NK-92 treated with Interleukin-12 subunit alpha and Interleukin-12 subunit beta, amount 100 ng/mL, for 24 hours (cell line): ENCODE measurements at places on chromosomes 12 and 14.

DNA sequence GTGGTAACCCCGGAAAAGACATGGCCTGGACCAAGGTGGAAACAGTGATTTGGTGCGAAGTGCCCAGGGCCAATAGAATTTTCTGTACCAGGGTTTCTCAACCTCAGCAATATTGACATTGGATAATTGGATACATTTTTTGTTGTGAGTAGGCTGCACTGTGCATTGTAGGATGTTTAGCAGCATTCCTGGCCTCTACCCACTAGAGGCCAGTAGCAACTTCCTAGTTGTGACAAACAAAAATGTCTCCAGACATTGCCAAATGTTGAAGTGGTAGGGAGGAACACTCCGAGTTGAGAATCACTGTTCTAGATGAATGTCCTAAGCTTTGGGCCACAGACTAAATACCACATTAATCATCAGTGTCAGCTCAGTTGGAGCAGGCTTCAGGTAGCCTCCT is 6.2 kb upstream of the CGRRF1 start:
- no peak for DNase-seq

GRCh38 chr12:92065639-92066038 is 80.0 kb downstream of the BTG1 start:
- DNase-seq: no peak

GRCh38 chr14:101288436-101289229 is 272.7 kb upstream of the DIO3 start:
- DNase-seq: no peak

- DNase-seq: no peak
Observed at GRCh38 chr12:2363836-2364609, 311.2 kb downstream of the CACNA1C start.

GRCh38 chr12:54384591-54385041 is at the start of gene ZNF385A:
TSS of gene ZNF385A (minus strand) at chr12:54384733. CDS start at chr12:54384514, 219 bp downstream.
- no peak for DNase-seq

DNA sequence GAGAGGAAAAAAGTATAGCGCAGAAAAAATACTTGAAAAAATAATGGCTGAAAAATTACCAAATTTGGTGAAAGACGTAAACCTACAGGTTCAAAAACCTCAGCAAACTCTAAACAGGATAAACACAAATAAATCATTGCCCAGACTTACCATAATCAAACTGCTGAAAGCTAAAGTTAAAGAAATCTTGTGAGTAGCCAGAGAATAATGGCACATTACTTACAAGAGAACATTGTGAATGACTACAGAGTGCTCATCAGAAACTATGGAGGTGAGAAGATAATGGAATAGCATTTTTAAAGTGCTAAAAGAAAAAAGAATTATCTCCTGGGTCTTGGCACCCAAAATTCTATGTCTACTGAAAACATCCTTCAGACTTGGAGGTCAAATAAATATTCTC is 36.0 kb downstream of the ATF1 start:
- no peak for DNase-seq

- no peak for DNase-seq
Observed at GRCh38 chr12:78086553-78087362, 256.1 kb downstream of the NAV3 start.

- DNase-seq: no peak
Observed at GRCh38 chr12:83629931-83630330, 943.2 kb downstream of the TMTC2 start.

DNA sequence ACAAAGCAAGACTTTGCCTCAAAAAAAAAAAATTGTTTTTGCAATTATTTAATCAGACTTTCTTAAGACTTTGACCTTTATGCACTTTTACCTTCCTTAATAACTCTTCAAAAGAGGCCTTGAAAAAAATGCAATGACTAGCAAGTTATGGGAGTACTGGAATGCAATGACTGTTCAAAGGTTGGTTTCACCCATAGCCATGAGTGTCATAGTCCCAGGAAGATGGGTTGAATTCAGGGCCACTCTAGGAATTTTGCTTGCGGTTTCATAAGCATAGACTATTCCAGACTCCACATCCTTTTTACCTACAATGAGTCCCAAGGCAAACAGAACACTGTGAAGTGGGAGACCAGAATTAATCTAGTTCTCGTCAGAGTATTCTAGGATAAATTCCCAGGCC is 29.4 kb upstream of the DENND5B start:
- no peak for DNase-seq

- DNase-seq: no peak
Observed at GRCh38 chr12:3365463-3366411, 125.3 kb upstream of the PRMT8 start.

GRCh38 chr14:67990576-67990975 is 171.0 kb downstream of the RAD51B start:
- DNase-seq: no peak

- DNase-seq: no peak
Observed at GRCh38 chr14:31921721-31922120, 155.4 kb upstream of the ARHGAP5 start.

DNA sequence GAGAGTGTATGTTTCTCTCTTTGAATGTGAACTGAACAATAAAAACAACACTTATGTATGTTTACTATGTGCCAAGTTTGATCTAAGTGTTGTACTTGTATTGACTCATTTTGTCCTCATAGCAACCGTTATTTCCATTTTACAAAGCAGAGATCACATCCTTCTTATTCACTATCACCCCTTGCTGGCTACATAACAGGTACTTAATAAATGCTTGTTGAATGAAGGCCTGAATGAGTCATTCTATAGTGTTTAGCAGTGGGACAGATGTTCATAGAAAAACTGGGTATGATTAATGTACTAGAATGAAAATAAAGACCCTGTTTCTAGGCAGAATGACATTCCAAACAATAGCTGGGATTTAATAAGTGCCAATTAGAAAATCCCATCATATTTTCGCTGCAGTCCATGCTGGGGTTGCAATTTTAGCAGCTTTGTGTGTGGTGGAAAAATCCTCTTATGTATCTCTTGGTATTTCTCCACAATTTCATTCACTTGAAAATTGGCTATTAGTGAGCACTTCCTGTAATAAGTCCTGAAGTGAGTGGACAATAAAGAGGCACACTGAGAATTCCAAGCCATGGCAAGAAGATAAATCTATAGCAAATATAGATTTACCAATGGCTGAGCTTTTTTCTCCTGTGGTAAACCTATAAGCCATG is 86.0 kb downstream of the FAR2 start:
- no peak for DNase-seq

GRCh38 chr12:119748497-119748896 is 80.6 kb downstream of the PRKAB1 start:
- no peak for DNase-seq

- no peak for DNase-seq
Observed at GRCh38 chr14:102663440-102663839, 71.0 kb downstream of the RCOR1 start.

DNA sequence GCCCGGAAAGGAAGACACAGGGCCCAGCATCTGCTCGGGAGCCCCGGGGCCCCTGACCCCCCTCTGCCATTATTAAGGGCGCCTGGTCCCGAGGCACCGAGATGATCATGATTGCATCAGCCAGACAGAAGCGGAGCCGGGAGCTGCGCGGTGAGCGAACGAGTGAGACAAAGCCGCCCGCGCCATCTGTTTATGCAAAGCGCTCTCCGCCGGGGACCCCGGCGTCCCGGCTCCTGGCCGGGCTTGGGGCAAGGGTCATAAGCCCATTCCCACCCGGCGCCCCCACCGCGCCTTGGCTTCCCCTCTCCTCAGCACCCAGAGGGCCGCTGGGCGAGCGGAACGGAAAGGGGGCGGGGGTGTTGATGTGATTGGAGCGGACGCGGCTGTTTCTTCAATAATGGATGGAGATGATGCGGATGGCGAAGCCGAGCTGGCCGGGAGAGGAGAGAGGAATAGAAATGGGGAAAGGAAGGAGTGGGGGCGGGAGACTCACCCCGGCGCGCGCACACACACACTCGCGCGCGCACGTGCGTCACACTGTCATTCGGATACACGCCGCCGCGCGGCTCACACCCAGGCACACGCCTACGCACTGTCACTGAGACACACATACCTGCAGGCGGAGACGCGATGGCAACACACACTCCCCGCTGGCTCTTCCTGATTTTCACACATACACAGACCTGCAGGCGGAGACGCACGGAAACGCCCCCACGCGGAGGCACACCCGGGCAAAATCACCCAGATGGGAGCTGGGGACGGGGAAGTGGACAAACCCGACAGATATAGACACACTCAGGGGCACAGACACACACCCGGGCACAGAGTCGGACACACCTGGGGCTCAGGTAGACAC is 10.7 kb downstream of the STAC3 start:
- DNase-seq: peak; percentile 31

GRCh38 chr14:24312736-24313507 is 1.6 kb downstream of the LTB4R start:
- DNase-seq: no peak

- no peak for DNase-seq
Observed at GRCh38 chr12:53172352-53172751, 8.2 kb upstream of the ZNF740 start.

GRCh38 chr14:92665661-92666110 is 82.7 kb downstream of the LGMN start:
- DNase-seq: no peak

DNA sequence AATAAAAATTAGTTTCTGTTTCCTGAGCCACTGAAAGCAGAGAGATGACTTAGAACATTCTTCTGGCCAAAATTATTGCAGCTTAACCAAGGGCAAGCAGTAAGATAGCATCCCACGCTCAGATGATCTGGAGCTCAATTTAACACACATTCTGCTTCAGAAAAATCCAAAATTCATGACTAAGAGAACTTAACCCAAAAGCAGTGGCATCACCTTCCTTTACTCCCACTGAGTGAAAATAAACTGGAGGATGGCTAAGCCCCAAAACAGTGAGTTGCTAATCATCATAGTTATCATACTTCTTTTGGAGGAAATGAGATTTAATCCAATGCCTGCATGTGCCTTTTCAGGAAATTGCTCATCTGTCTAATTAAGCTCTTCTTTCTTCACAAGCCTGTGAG is 195.4 kb downstream of the DUSP6 start:
- no peak for DNase-seq

DNA sequence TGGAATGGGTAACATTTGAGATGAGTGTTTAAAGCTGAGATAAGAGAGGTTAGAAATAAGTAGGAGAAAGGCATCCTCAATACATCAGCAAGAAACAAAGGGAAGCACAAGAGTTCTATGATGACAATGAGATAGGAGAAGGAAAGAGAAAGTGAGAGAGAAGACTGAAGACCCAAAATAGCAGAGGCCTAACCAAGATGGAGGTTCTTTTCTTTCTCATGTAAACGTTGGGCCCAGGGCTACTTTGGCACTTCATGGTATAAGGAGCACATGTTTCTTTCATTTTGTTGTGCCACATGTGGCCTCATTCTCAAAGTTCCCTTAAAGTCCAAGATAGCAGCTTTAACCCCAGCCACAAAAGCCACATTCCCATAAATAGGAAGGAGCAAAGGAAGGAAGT is 120.5 kb upstream of the RMST start:
- DNase-seq: no peak

GRCh38 chr12:113106361-113106760 is 29.2 kb downstream of the RASAL1 start:
- DNase-seq: no peak

- DNase-seq: no peak
Observed at GRCh38 chr12:92860521-92860920, 68.6 kb downstream of the EEA1 start.

GRCh38 chr12:110934093-110934852 is 13.9 kb upstream of the MYL2 start:
- DNase-seq: no peak

DNA sequence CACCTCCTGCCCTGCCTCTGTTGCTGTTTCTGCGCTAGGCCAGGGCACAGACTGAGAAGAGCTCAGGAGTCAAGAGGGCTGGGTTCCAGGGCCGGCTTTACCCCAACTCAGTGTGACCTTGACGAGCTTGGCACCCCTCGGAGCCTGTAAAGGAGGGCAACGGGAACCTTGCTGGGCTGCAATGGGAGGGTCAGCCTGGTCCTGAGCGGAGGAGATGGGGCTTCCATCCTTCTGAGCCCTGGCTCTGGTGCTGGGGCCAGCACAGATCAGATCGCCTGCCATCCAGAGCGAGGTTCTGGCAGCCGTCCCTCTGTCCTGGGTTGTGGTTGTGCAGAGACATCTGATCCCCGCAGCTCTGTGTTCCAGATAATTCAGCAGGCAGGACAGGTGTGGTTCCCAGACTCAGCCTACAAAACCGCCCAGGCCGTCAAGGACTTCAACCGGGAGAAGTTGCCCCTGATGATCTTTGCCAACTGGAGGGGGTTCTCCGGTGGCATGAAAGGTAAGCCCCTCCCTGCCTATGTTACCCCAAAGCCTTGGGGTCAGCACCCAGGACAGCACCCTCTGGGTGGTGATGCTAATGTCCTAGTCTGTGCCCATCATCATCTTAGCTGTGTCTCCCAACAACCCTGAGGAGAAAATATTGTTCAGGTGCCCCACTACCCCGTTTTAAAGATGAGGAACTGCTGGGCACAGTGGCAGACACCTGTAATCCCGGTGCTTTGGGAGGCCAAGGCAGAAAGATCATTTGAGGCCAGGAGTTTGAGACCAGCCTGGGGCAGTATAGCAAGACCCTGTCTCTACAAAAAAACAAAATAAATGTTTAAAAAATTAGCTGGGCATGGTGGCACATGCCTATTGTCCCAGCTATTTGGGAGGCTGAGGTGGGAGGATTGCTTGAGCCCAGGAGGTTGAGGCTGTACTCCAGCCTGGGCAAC is 50.2 kb downstream of the FOXN4 start:
- no peak for DNase-seq

GRCh38 chr14:48247977-48248376 is 572.6 kb upstream of the MDGA2 start:
- no peak for DNase-seq

DNA sequence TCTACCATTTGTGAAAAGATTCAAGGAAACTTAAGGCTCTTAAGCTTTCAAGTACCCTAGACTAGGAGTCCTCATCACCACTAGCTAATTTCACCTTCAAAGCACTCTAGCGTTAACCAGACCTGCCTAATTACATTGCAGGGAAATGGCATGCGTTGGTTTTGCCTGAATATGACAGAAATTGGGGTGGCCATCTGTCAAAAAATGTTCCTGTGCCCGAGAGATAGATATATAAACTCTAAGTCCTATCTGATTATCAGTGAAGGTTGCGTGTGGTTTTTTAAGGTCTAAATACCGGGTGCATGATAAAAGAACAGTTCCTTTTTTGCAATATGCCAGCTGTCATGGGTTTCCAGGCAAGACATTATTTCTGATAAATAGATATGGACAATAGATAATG is 48.3 kb downstream of the SPRING1 start:
- DNase-seq: no peak

GRCh38 chr12:88242571-88242925 is 100.4 kb downstream of the TMTC3 start:
- DNase-seq: no peak
